OCI-LY7 (cell line): ENCODE measurements at places on chromosomes 11 and 22. TPM values are rescaled to one million over a fixed set of nuclear protein-coding genes. Genes with fewer than 3 reads are reported as not detected.

- DNase-seq: no peak
Measured at GRCh38 chr11:58526721-58527120, 18.8 kb upstream of the OR5B21 start.

- no peak for DNase-seq
Measured at GRCh38 chr11:128687321-128687720, 6.6 kb upstream of the FLI1 start.

Gene GNAZ
- total RNA-seq: 38.5 and 42.8 TPM in 2 replicates

GRCh38 chr11:120471131-120471530 lies 40.4 kb upstream of the GRIK4 start:
- no peak for DNase-seq

DNA sequence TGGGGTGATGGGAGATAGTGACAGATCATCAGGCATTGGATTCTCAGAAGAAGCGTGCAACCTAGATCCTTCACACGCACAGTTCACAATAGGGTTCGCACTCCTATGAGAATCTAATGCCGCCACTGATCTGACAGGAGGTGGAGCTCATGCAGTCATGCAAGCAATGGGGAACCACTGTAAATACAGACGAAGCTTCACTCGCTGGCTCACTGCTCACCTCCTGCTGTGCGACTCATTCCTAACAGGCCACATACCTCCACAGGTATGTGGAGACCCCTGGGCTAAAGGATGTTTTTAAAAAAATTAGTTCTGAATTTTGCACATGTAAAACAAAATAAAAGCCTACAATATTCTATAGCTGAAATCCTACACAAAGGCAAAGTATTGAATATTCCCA lies 20.5 kb upstream of the TEAD1 start:
- DNase-seq: no peak

DNA sequence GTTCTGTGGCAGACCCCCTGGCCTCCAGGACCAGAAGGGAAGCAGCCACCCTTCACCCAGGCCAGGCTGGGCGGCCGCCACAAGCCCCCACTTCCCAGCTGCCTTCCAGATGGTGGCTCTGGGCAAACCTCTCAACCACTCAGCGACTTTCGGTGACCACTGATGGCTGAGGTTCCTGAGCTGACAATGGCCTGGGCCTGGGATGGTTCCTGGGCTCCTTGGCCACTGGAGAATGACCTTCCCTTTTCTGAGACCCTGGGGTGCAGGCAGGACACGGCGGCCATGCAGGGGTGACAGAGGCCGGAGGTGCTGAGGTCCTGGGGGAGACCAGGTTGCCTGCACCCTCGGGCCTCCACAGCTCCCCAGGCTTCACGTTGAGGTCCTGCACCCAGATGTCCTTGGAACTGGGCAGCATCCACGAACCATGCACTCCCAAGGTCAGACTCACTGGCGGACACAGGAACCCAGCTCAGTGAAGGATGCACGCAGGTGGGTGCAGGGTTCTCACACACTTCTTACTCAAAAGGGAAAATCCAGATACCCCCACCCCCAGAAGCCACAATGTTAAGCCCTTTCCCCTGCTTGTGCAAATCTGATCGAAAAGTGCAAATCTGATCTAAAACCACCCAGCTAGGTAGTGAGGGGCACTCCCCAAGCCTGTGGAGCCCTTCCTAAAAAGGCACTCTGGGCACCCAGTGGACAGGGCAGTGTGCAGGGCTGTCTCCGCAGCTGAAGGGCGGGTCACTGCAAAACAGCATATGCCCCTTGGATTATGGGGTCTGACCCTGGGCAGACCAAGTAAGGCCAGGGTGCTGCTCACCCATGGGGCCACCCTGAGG lies 13.9 kb upstream of the PHLDA2 start:
- no peak for DNase-seq

DNA sequence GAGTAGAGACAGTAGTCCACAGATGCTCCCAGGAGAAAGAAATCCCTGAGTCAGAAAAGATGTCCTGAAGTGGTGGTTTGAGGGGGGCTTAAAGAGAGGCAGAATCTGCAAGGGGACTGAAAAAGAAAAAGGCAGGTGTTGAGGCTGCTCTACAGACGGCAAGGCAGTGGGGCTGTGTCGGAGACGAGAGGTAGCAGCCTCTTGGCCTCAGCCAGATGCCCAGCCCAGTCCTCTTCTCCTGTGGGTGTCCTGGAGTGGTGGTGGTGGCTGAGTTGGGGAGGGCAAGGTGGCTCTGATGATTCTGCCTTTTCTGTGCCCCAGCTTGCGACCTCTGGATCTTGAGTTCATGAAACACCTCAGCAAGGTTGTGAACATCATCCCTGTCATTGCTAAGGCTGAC lies 9.3 kb upstream of the WBP2NL start:
- no peak for DNase-seq

GRCh38 chr11:17413414-17414316 lies 25.2 kb upstream of the KCNJ11 start:
- no peak for DNase-seq
